ENCODE measurements at places on chromosomes 13 and 19.

GRCh38 chr19:543910-544608 lies at the start of gene GZMM:
GZMM (plus strand) TSS chr19:544053; CDS start chr19:544072, 19 bp downstream.
- DNase-seq: peak; percentile 54

DNA sequence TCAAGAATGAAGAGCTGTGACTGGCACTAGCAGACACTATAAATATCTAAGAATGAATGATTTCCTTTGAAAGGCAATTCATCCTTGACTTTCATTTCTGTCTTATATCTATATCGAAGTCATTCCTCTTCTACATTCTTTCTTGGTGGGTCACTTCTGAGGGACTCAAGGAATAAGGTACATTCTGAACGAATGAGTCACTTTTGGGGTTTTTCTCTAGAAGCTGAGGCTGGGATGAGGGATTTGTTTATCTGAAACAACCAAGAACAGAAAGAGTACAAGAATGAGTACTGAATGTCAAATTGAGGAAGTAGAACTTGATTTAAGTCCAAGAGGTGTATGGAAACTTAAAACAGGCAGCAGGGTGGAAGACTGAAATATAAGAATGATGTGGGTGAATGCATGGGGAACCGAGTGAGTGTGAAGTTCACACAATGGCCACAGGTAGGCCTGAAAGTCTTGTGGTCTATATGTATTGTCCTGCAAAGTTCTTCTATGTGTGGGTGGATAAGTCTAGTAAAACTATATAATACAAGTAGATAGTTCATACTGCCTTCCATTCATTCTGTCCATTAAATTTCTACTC lies 343.9 kb downstream of the OXGR1 start:
- no peak for DNase-seq

- no peak for DNase-seq
Measured at GRCh38 chr13:33862016-33862415, 44.1 kb downstream of the RFC3 start.

DNA sequence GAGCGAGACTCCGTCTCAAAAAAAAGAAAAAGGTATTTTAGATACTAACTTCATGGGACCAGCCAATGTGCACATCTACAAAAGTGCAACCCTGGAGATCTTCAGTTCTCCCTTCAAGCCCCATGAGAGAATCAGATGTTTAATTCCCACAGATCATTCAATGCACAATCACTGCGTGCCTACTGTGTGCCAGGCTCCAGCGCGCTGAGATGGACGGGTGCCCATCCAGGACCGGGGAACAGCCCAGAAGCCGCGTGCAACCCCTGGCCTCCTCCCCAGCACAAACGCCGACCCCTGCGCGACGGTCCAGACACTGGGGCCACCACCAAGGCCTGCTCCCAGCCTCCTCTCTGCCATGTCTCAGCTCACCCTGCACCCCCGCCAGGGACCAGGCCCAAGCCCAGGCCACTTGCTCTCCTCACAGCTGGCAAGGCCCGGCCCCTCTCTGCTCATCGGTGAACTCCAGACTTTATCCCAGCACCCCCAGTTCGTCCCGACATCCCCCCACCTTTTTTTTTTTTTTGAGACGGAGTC lies 5.3 kb downstream of the BTBD2 start:
- DNase-seq: no peak

GRCh38 chr19:13241231-13242104 lies 91.3 kb downstream of the IER2 start:
- DNase-seq: no peak

DNA sequence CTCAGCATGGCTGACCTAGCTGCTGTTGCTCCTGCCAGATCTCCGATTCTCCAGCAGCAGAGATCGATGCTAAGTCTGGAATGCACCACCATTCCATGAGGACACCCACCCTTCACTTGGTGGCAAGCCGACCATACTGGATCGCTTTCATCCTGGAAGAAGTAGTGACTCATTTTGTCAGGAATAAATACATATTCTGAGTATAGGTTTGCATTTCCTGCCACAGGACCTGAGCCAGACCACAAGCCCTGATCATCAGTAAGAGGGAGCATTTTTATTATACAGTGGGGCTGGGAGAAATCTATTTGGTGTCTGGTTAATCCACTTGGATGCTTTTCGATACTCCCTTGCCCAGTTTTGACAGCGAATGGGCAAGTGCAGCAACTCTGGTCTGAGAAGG lies 10.9 kb upstream of the KCTD15 start:
- DNase-seq: no peak

DNA sequence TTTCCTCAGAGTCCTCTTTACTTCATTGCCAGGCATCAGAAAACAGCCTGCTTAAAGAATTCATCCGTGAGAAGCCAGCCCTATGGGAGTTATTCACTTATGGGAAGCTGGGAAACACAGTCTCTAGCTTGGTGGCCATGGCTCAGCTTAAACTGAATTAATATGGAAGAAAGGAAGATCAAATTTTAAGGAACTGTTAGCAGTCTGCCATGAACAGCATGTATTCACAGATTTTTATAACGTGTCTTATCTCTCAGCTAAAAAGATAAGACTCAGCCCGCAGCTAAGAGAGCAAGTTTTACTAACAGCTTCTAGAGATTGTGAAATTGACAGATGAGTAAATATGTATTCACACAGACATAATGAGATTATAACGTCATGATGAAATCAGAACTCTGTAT lies 253.7 kb upstream of the RXFP2 start:
- DNase-seq: no peak

DNA sequence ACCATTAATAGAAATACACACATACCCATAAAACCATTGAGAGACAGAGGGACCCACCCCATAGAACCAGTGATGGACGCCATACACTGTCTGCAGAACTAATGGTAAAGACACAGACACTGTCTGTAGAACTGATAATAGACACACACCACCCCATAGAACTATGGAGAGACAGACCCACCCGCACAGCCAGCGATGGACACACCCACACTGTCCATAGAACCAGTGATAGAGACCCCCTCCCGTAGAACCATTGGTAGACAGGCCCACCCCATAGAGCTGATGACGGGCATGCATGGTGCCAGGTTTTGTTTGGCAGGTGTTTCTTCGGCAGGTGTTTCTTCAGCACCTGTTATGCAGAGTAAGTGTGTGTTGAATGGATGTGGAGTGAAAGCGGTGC lies 88.3 kb upstream of the TEX29 start:
- no peak for DNase-seq

- DNase-seq: peak; percentile 64
Measured at GRCh38 chr19:33406521-33407139, 33.1 kb downstream of the CEBPG start.

DNA sequence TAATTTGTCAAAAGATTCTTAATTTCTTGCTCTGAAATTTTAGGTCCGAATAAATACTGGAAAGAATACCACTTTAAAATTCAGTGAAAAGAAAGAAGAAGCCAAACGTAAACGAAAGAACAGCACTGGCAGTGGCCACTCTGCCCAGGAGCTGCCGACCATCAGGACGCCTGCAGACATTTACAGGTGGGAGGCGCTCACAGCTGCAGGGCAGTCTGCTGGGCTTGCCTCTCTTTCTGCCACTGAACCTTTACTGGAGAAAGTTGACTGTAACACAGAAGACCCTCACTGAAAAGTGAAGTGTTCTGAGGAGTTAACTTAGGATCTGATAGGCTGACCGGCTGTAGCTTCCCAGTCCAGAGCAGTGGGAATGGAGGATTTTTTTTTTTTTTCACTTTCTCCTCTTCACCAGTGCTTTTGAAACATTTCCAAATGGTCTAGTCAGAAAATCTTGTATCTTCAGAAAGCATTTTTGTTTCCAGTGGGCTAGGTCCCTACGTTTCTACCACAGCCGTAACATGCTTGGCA lies 69.1 kb downstream of the URI1 start:
- DNase-seq: no peak

GRCh38 chr19:16018106-16018755 lies 58.1 kb upstream of the TPM4 start:
- DNase-seq: no peak

- DNase-seq: no peak
Measured at GRCh38 chr13:56314765-56315164, 826.0 kb upstream of the PRR20A start.

- no peak for DNase-seq
Measured at GRCh38 chr19:11475861-11476260, 5.0 kb downstream of the ELAVL3 start.

DNA sequence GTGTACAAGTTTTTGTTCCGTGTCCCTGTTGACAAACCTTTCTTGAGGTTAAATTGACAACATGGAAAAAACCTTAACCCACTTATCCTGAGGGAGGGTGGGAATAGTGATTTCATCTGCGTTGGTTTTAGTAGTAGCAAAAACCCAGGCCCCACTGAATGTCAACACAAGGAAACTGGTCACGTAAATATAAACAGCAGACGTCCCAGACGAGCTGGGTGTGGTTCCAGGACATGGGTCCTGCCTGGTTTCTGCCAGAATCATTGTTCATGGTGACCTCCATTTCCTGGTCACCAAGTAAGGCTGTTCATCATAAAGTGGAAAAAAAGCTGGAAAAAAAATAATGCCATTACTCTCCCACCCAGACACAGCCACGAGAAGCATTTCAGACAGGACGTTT lies 16.9 kb upstream of the F2RL3 start:
- no peak for DNase-seq

DNA sequence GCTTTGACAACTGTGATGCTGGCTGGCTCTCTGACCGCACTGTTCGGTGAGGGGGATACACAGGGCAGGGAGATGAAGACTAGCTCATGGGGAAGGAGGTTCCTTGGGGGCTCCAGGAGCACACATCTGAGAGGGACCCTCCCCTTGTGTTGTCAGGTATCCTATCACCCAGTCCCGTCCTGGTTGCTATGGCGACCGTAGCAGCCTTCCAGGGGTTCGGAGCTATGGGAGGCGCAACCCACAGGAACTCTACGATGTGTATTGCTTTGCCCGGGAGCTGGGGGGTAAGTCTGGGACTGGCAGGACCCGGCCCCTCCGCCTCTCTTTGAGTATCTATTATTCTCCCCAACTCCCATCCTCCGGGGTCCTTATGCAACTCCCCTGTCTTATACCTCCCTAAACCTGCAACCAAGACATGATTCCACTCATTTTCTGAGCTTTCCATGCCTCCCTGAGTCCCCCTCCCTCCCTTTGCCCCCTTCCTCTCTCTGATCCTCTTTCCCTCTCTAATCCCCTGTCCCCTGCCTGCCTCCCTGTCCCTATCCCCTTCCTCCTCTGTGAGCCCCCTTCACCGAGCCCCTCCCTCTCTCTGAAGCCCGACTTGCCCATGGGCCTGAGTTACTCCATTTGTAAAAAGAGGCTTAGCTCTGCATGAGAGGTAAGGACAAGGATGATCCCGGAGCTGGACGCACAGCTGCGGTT lies 12.5 kb downstream of the NCAN start:
- DNase-seq: no peak

- no peak for DNase-seq
Measured at GRCh38 chr19:48969276-48970138, 4.4 kb downstream of the FTL start.

GRCh38 chr13:60627071-60627686 lies 230.2 kb downstream of the TDRD3 start:
- no peak for DNase-seq

DNA sequence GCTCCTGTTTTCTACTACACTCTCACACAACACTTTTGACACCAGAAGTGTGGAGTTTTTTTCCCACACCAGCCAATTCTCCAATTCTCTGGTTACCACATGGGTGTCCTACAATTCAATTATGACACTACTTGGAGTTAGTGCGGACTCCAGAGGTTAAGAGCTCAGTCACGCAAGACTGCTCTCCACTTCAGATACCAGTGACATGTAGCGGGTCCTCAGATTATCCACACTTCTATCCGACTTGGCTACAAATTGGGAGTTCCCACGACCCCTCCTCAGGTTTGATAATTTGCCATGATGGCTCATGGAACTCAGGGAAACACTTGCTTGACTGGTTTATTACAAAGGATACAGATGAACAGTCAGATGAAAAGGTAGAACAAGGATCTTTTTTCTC lies 32.9 kb downstream of the PAN3 start:
- no peak for DNase-seq

DNA sequence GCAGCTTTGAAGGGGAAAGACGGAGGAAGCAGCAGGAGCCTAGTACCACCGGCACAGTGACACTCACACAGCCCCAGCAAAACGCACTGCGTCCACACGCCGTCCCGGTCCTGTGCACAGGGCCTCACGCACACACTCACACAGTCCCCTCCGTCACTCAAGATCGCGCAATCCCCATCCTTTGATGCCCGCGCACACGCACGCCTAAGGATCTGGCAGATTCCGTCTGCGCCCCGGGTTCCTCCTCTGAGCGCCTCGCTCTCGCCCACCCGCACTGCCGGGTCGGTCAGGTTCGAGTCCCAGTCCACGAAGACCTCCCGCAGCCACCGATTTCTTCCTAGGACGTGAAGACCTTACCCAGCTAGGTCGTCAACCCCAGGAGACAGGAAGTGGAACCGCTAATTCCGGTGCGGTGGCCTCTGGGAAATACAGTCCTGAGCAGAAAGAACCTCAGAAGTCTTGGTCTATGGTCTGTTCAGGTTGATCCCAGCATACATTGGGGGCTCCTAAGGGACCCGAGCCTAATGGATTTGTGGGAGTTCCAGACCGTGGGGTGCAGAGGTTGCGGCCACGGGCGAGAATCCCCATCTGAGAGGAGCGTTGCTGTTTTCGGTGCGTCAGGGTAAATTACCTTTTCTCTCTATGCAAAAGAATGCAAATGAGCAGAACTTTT lies at the start of gene ZNF780B:
Gene ZNF780B, minus strand, starts transcription at position 400 of the 673 bp plus-strand sequence. CDS start 5,899 bp downstream, outside the sequence.
- peak; percentile 38 for DNase-seq

- no peak for DNase-seq
Measured at GRCh38 chr13:24149246-24150032, 11.1 kb upstream of the SPATA13 start.

DNA sequence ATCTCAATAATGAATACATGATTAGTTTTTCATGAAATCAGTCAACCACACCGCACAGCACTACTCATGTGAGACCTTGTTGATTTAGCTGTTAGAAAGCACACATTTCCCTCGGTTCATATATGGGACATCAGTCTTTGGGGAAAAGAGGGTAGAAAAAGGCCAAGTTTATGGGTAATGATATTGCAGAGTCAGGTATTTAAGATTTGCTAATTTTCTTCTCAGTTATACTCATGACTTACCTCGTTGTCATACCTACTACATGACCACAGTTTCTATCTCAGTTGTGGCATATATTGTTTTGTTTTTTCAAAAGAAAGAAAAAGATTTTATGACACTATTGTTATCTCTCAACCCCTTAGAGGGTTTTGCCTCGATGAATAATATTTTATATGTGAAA lies 165.6 kb downstream of the POU4F1 start:
- DNase-seq: no peak

- no peak for DNase-seq
Measured at GRCh38 chr19:27776020-27776419, 1436.9 kb downstream of the UQCRFS1 start.

DNA sequence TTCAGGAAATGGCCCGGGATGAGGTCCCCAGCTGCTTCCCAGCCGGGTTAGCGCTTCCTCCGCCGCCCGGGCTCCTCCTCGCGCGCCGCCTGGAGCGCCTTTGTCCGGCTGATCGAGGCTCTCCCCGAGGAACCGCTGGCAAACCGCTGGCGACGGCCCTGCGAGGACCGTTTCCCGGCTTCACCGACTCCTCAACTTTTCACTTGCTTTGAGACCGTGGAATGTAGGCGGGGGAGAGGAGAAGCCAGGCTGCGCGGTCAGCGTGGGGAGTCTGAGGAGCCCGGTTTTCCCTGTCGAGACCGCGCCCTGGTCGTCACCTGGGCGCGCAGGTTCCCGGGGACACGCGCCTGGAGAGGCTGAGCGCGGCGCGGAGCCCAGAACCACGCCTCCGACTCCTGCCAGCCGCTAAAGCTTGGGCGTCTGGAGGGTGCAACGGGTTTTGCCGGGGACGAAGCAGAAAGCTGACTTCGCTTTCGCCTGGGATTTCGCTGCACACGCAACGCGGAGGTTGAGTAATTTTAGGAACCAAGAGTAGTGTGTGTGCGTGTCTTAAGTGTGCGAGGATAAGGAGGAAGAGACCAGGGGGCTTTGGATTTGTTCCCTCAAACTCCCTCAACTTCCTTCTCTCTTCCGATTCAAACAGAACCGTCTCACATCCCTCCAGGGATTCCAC lies 7.3 kb upstream of the DGKH start:
- no peak for DNase-seq

All from stimulated activated CD4-positive, alpha-beta T cell treated with anti-CD3 and anti-CD28 coated beads, Interleukin-15, amount 100 ng/mL, for 1 hour (primary cell).